Eye (tissue), 1 donor: ENCODE measurements at places on chromosomes 7 and 10.

GRCh38 chr7:116796471-116796870 is 65.9 kb upstream of the CAPZA2 start:
- no peak for DNase-seq

- DNase-seq = no peak
Measured at GRCh38 chr10:116168329-116168728, 104.7 kb downstream of the GFRA1 start.

GRCh38 chr10:21318540-21319167 is 206.8 kb downstream of the SKIDA1 start:
- DNase-seq = no peak

DNA sequence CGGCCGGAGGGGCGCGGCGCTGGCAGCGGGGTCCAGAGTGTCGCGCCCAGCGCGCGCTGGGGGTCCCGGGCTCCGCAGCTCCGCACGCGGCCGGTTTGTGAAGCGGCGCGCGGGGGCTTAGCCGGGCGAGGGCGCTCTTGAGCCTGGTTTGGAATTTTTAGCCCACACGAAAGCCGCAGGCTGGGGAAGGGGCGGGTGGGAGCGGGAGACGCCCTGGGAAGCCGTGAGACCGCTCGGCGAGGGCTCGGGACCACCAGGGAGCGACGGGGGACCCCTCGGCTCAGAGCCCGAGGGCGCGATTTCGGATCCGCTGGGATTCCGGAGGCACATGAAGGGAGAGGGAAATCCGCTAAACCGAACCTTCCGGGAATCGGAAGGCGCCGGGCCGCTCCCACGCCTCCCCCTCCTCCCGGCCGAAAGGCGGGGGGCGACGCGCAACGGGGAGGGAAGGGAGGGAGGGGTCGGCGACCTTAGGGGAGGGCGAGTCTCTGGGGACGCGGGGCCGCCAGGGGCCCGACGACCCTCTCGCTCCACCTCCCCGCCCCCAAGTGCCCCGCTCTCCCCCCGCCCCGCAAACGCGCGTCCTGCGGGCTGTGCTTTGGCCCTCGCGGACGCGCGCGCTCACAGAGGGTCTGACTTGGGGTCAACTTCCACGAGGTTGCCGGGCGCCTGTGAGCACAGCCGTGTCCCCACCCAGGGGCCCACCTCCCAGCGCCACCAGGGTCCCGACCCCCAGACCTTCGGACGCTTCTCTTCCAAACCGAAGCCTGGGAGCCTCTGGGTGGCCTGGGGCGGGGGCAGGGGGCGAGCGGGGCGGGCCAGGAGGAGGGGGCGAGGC is 5.1 kb upstream of the ELFN1 start:
- peak; percentile 98 for DNase-seq

GRCh38 chr10:1630304-1630703 is 107.0 kb downstream of the ADARB2 start:
- DNase-seq = no peak

GRCh38 chr7:2526659-2527504 is 7.3 kb downstream of the LFNG start:
- no peak for DNase-seq

- DNase-seq = no peak
Measured at GRCh38 chr10:105743343-105744056, 1102.4 kb downstream of the SORCS3 start.

DNA sequence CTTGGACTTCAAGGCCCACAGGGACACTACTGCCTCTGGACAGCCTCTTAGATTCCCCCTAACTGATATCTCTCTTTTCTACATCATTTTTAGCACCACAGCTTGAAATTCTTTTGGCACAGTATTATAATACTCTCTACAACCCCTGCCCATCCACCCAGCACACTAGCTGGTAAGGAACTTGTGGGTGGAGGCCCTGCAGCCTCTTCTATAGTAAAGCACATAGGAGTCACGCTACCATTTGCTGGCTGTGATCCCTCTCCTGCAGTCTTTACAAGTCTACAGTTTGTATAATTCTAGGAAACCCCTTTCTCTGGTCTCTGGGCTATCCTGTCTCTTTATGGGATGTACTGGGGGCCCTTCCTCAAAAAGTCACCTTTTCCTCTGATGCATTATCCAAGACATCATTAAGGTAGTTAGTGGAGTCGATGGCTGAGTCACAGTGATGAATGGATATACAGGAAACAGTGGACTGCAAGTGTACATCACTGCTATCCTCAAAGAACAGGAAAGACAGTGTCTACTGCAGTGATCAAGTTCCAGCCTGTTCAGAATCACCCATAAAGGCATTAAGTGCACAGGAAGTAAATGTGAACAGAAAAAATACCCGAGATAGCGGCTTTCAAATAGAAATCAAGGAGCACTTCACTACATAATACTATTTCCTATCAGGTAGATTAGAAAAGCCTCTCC is 54.4 kb downstream of the STK17A start:
- no peak for DNase-seq

- DNase-seq = no peak
Measured at GRCh38 chr10:122164815-122165483, 106.1 kb upstream of the BTBD16 start.

- peak; percentile 29 for DNase-seq
Measured at GRCh38 chr7:16791905-16792698, 12.7 kb downstream of the AGR2 start.

- DNase-seq = no peak
Measured at GRCh38 chr10:78957471-78958039, 111.2 kb upstream of the ZMIZ1 start.

GRCh38 chr7:141160246-141160860 is 86.5 kb downstream of the TMEM178B start:
- DNase-seq = no peak

- DNase-seq = peak; percentile 57
Measured at GRCh38 chr7:69953136-69954067, 355.1 kb downstream of the AUTS2 start.
